ENCODE measurements at places on chromosomes 5 and 9.

GRCh38 chr5:168479166-168479565, 7.1 kb upstream of the RARS1 start:
- DNase-seq, result no peak

DNA sequence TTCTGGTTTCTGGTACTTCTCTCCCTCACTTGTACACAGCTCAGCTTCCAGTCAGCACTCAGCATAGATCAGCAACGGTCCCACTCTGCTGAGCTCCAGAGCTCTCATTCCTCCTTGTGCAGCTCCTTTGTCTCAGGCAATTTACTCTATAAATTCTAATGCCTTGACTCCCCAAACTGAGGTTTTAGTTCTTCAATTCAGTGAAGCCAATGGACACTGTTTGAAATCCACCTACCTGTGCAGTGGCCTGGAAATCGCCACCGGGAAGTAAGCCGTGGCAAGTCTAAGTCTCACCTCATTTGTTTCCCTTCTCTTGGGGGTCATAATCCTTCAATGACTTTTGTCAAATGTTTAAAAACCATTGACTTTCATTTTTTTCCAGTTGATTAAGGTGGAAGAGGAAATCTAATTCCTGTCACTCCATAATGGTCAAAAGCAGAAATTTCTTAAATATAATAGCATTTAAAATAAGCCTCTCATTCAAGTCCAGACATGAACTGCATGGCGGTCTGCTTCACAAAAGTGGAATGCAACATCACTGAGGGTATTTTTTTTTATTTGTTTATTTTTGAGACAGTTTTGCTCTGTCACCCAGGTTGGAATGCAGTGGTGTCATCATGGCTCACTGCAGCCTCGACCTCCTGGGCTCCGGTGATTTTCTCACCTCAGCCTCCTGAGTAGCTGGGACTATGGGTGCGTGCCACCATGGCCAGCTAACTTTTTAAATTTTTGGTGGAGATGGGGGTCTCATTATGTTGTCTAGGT, 79.6 kb downstream of the C7 start:
- DNase-seq, result no peak

DNA sequence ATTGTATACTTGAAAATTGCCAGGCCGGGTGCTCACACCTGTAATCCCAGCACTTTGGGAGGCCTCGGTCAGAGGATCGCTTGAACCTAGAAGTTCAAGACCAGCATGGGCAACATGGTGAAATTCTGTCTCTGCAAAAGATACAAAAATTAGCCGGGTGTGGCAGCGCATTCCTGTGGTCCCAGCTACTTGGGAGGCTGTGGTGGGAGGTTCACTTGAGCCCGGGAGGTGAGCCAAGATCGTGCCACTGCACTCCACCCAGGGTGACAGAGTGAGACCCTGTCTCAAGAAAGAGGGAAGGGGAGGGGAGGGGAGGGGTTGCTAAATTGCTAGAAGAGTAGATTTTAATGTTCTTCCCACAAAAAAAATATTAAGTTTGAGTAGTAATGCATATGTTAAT, 53.2 kb downstream of the FNBP1 start:
- DNase-seq, result no peak

DNA sequence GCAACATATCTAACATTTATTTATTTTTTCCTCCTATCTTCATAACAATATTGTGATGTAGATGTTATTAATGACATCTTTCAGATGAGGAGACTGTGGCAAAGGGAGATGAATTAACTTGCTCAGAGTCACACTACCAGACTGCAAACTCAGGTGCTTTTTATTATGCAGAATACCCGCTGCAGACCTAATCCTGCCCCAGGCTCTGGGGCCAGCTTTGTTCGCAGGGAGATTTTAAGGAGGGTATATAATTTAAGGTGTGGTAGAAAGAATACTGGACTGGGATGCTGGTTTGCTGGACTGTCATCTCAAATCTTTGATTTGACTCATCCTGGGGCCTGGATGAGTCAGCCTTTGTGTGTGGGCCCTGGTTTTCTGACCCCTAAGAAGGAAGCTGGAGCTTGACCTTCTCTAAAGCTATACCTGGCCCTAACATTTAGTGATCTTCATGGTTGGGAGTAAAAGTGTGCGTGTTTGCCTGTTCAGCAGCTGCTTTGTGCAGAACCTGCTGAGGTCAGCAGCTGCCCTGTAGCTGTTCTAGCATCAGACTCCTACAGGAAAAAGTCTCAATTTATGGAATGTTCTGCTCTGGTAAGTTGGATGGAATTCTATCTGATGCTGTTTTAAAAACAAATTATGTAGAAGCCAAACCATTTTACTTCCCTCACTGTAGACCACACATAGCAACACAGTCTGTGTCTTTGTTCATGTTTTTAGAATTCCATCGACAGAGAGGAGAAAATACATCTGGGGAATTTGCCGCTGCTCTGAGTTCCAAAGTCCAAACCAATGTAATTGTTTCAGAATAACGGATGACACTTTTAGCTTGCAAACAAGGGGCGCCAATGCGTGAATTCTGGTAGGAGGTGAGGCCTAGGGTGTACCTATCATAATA, 4.5 kb downstream of the SLC36A1 start:
- DNase-seq, result no peak

- DNase-seq, result no peak
Measured at GRCh38 chr9:98214811-98215210, 22.4 kb upstream of the CORO2A start.

DNA sequence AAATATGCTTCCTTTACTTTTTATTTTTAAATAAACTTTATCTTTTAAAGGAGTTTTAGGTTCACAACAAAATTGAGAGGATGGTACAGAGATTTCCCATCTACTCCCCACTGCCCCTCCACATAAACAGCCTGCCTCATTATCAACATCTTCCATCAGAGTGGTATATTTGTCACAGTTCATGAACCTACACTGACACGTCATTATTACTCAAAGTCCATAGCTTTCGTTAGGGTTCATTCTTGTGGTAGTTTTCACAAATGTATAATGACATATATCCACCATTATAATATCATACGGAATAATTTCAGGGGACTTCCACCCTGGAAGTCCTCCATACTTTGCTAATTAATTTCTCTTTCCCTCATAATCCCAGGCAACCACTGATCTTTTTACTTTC, 204.9 kb downstream of the SMARCA2 start:
- no peak for DNase-seq

GRCh38 chr5:180779985-180780610, 22.5 kb downstream of the MGAT1 start:
- no peak for DNase-seq

- DNase-seq, result no peak
Measured at GRCh38 chr5:168477060-168477459, 9.2 kb upstream of the RARS1 start.

GRCh38 chr5:59517926-59518585, 375.5 kb downstream of the PDE4D start:
- no peak for DNase-seq

- DNase-seq, result no peak
Measured at GRCh38 chr9:109745335-109746283, 34.4 kb upstream of the PALM2AKAP2 start.

GRCh38 chr9:8637626-8638025, 838.0 kb upstream of the DMAC1 start:
- no peak for DNase-seq
